Right atrium auricular region (tissue), 2 donors: ENCODE measurements at places on chromosomes 7 and 10. TPM values are rescaled to one million over a fixed set of nuclear protein-coding genes. Genes with fewer than 3 reads are reported as not detected.

DNA sequence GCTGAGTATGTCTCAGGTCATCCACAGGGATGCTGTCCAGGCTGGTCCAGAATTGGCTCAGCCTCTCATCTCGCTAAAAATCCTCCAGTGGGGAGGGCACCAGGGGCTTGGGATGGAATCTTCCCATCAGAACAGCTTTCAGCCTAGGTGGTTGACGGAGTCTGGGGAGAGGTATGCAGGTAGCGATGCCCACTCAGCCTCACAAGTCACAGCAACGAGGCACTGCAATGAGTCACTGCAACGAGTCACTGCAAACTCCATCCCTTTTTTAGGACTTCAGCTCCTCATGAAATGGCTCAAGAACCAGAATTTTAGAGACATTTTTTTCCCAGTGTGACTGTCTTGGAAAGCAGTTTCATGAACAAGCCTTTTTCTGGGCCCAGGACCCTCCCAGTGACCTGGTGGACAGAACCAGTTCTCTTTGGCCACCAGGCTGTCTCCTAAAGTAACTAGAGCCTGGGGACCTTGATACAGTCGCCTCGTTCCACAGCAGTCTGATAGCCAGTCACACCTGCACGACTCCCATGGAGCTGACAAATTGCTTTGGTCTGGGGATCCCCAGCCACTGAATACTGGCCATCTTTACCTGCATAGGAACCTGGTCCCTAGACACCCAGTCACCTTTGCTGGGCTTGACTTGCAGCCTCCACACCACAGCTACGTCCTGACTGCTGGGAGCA is 41.3 kb upstream of the PPP2R2D start:
- no peak for DNase-seq

GRCh38 chr7:70463352-70463938 is 668.5 kb upstream of the GALNT17 start:
- no peak for DNase-seq

DNA sequence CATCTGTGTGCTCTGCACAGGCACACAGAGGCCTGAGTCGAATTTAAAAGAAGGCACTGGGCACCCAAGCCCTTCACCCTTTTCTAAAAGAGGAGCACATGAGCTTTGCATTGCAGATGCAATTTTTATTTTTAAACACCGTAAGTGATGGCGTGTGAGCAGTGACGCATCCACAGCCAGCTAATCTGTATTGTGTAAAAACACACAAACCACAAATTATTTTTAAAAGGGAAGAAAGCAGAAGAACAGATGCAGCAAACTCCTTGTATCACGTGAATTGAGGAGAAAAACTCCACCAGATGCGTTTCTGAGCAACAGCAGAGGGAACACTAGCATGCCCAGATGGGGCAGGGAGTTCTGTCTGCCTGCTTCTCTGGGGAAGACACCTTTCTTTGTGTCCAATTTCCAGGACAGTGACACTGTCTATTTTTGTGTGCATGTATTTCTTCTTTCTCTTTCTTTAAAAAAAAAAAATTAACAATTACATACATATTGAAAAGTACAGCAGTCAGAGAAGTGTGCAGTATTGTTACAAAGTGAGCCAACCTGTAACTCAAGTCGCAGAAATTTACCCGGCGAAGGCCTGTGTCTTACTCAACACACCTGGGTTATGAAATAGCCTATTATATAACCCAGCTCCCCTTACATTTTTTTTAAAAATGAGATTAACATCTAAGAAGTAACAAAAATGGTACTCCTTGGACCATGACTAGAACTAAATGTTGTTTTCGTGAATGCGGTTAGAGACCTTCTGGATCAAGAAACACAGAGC is 39.2 kb downstream of the EEPD1 start:
- DNase-seq: no peak

DNA sequence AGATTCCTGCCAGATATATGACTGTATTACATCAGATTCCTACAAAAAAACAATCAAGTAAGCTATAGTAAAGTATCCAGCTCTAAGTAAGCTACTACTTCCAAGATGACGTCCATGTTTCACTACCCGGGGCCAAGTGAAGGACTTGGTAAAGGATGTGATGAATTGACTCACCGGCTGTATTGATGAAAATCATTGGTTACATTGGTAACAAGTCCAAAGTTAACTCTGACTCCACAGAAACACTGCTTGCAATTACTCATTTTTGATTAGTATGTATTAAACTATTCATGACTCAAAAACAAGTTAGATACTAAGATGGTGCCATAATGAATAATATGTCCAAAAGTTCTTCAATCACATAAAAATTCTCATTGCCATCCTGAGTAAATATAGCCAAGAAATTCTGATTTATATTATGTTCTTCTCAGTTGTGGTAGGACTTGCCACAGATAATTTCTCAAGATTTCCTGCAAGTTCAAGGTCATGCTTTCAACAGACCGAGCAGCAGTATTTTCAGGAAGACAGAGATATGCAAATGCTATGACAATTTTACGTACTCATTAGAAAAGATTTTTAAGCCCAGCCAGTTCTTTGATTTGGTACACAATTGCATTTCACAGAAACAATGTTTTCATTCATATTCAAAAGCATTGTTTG is 12.6 kb upstream of the DNAJC1 start:
- no peak for DNase-seq

DNA sequence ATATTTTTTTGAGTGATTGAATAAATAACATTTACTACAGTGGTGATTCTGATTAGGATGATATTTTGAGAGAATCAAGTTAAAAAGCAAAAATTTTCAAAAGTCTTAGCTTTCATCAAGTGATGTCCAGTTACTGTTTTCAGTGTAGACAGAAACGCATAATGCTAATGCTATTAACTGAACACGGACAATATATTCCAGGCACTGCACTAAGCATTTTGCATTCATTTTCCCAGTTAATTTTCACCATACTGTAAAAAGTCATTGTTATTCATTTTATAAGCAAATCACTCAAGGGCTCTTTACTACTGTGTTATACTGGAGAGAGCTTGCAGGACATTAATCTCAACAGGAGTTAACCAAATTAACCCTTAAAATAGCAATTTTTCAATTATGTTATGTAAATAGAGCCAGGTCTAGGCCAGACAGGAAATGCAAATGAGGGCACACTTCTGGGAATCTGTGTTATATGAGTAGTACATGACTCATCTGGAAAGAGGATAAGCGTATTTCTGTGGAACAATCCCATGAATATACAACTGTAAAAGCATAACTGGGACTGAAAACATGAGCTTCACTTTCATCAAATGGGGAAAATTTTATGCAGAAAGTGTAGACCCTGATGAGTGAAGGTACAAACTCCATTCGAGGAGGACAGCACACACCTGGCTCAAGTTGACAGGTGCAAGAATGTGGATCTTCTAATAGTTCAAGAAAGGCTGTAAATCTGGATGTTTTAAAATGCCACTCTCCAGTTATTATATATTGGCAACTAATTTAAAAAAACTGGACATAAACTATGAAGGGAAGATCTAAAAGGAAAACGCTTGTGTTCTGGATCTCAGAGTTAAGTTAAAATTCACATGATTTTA is 75.4 kb downstream of the ANK3 start:
- no peak for DNase-seq

GRCh38 chr10:95861386-95861785 is 46.4 kb upstream of the CC2D2B start:
- no peak for DNase-seq

Gene HOXA9
- total RNA-seq: not detected

Gene SPDYE6
- not detected for total RNA-seq

Gene CFAP69
- total RNA-seq: 3.7 TPM

Gene RAB11FIP2
- 13.4 TPM for total RNA-seq

Gene ETV1
- total RNA-seq: 58.4 TPM

Gene RNLS
- 14.9 TPM for total RNA-seq

Gene ZNF365
- 1.1 TPM for total RNA-seq

Gene GIMAP4
- total RNA-seq: 22.3 TPM

Gene LRRN3
- total RNA-seq: 6.6 TPM

Gene PDE6C
- not detected for total RNA-seq

Gene EN2
- not detected for total RNA-seq

Gene CYP2E1
- 2.9 TPM for total RNA-seq

Gene IKZF1
- total RNA-seq: 1.7 TPM
